Memory B cell (primary cell): ENCODE measurements at places on chromosomes 5 and 9.

DNA sequence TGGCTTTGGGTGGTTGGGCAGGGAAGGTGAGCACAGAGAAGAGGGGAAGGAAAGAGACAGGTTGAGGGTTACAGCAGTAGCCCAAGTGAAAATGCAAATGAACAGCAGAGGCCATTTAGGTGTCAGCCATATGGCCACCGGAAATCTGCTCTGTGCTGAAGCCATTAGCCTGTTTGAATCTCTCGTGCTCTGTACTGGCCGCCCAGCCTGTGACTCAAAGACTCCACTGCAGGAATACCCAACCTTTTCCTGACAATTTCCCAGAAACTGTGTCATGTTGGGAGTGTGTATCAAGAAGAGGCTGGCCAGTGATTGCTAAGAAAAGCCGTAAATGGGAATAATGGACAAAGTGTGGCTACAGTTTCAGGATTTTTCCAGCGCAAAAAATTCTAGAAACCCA is 35.9 kb upstream of the RAI14 start:
- DNase-seq = no peak

DNA sequence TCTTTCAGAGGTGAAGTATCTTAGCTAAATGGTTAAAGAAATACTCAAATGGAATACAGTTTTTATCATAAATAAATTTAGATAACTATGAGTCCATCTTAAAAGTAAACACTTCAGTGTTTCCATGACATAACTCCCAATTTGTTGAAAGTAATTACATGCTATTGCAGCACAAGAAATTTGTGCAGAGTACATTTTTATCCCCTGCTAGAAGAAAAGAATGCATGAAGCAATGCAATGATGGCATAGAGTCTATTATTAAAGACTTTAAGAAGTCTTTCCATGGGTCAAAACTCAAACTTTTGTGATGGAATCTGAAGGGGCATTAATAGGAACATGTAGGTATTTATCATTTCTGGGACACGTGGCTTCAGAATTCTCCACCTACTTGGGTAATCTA is 106.6 kb upstream of the DPYSL3 start:
- no peak for DNase-seq

GRCh38 chr5:15630441-15630840 is 130.5 kb downstream of the FBXL7 start:
- DNase-seq = no peak

GRCh38 chr5:121503111-121503840 is 348.4 kb upstream of the FTMT start:
- DNase-seq = no peak

DNA sequence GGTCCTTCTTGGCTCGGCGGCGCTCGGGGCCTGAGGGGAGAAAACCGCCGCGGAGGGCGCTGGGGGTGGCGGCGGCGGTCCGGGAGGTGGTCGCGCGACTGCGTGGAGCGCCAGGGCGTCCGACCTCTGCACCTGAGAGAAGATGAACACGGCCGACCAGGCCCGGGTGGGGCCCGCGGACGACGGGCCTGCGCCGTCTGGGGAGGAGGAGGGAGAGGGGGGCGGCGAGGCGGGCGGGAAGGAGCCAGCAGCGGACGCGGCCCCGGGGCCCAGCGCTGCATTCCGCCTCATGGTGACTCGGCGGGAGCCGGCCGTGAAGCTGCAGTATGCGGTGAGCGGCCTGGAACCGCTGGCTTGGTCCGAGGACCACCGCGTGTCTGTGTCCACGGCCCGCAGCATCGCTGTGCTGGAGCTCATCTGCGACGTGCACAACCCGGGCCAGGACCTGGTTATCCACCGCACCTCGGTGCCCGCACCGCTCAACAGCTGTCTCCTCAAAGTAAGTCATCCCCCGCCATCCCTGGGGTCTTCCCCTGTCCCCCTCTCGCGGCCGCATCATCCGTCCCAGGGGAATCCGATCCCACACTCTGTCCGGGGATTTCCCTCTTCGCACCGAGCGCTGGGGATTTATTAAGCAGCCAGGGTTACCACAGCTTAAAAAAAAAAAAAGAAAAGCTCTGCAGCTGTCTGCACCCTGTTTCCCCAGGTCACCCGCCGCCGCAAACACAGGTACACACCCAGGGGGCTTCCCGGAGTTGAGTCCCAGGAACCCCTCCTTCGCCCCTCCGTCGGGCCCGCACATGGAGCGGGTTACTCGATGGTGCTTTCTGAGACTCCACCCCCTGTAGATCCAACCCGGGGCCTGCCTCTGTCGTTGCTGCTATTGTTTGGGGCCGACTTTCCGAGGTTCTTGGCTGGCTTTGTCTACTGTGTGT is at the start of gene GTF3C4:
GTF3C4 (plus strand) TSS at position 8 of the 935 bp plus-strand sequence; CDS start at position 143, 135 bp downstream.
- peak; percentile 65 for DNase-seq

DNA sequence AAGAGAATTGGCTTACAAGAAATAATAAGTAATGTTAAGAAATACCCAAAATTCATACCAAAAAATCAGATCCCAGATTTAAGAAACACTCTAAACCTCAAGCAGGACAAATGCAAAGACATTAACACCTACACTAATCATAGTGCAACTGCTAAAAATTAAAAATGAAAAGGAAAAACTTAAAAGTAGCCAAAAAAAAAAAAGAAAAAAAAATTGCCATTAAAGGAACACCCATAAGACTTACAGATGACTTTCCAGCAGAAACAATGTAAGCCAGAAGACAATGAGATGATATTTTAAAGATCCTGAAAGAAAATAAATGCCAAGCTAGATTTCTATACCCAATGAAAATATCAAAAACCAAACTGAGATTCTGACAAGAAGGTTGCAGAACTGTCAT is 101.5 kb downstream of the DENND1A start:
- DNase-seq = no peak

DNA sequence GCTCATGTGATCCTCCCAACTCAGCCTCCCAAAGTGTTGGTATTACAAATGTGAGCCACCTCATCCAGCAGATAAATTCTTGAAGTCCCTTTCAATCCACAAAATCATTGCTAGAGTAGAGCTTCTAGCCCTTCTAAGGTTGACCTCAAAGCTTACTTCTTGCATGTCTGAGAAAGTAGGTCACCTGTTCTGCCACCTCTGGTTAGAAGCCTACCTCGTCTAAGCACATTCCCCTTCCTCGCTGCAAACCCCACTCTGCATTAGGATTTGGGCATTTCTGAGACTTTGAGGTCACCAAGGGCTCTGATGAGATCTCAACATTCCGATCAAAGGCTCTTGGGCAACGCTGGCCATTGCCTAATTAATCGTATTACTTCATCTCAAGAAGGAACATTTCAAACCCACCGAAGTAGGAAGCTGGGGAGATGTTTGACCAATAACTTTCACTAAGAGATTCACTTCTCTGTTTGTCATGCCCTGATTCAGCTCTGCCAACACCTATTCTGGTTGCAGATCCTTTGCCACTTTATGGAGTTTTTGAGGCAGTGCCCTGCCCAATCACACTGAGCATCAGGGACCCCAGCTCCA is 8.6 kb downstream of the ADAM19 start:
- DNase-seq = no peak

- no peak for DNase-seq
Measured at GRCh38 chr5:74851684-74852353, 14.4 kb downstream of the FAM169A start.

DNA sequence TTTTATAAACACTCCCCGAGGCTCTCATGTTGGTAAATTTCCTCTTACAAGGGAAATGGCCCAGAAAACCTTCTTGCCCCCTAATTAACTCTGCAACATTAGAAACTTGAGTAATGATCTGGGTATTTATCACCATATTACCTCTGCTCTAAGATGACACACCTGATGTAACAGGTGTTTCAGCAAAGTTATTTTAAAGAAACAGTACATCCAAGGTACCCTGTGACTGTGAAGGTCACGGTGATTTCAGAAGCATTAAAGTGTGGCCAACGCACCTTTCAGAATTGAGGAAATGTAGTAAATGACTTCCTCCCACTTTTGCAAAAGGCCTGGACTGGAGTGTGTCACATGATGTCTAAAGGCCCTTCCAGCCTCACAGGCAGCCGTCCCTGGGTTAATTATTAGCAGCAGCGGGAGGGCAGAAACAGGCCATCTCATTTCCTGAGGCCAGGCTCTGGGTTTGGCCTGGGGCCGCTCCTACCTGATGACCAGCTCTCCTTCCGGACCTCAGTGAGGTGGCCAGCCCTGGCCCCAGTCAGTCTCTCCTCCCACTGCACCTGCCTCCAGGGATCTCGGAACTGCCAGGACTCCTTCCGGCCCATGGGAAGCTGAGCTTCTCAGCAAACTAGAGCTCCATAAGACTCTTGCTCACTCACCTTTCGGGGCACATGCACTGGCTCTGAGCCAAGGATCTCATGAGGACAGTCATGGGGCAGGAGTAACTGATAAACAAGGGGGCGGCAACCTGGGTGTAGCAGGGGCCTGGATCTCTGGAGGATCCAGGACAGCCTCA is 20.7 kb downstream of the PTPN3 start:
- no peak for DNase-seq

DNA sequence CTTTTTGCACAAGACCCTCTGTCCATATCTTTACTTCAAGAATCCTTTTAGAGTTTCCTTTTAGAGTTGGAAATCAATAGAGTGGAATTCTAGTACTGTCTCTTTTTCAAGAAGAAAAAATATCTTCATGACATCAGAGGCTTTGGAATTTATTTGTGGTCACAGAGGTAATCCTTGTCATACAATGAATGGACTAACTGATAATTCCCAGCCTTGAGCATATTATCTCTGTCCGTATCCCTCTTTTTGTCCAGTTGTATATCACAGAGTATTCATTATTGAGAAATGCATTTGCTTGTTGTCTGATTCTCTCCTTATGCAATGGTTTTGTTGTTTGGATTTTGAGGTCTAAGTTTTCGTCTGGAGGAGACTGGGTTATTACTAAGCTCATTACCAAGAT is 82.0 kb upstream of the HAPLN1 start:
- no peak for DNase-seq

DNA sequence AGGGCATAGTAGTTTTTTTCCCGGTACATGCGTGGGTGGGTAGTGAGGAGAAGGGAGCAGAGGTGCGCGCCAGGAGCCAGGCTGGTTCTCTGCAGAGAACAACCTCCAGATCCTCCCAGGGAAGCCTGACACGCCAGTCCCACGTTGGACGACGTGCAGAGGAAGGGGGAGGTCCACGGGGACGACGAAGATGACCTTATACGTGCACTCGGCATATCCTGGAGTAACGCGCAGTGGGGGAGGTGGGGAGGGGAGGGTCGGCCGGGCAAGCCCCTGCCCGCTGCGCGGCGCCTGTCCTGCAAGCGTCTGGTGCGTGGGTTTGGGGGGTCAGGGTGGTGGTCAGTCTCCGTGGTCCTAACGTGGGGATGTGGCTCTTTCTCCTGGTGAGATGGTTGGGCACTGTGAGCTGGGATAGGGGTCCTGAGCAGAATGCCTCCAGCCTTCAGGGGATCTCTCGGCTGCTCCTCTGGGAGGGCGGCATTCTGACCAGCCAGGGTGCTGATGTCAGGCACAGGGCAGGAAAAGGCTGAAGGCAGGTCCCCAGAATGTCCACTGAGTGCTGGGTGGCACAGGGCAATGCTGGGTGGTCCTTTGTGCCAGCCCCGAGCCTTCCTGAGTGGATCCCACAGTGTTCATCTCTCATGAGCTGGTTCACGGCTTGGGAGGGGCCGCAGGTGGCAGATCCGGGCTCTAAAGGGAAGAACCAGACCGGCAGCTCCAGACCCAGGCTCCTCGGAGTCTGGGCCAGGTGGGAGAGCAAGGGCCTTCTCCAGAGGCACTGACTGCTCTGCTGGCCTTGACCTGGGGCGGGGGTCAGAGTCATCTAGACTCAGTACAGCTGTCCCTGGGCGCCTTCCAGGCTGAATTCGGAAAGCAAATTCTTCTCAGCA is 10.5 kb upstream of the SCGB3A1 start:
- DNase-seq = no peak

- no peak for DNase-seq
Measured at GRCh38 chr9:135085830-135086546, 1.5 kb upstream of the OLFM1 start.

GRCh38 chr9:99368341-99369326 is 146.6 kb downstream of the SEC61B start:
- DNase-seq = no peak

DNA sequence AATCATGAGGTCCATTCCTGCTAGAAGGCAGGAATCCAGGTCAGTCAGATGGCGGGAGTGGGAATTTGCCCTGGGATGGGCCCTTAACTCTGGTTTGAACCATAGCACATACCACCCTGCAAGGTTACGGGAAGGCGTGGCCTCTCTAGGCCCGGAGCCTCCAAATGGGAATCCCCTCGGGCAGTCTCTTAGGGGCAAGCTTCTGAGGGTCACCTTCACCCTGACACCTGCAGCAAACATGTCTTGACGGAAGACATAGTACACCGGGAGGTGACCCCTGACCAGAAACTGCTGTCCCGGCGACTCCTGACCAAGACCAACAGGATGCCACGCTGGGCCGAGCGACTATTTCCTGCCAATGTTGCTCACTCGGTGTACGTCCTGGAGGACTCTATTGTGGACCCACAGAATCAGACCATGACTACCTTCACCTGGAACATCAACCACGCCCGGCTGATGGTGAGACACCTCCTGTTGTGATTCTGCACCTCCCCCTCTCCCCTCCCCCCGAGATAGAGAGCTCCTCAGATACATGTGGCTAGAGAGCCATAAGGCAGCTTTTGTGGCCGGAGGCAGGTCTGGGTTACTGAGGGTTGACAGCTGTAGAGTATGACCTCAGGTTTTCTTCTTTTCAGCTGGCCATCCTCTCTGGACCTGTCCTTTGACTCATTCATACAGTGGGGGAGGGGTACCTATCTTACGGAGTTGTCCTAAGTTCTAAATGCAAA is 957 bp downstream of the PRELID1 start:
- no peak for DNase-seq

GRCh38 chr5:40359093-40359492 is 320.6 kb upstream of the PTGER4 start:
- no peak for DNase-seq

DNA sequence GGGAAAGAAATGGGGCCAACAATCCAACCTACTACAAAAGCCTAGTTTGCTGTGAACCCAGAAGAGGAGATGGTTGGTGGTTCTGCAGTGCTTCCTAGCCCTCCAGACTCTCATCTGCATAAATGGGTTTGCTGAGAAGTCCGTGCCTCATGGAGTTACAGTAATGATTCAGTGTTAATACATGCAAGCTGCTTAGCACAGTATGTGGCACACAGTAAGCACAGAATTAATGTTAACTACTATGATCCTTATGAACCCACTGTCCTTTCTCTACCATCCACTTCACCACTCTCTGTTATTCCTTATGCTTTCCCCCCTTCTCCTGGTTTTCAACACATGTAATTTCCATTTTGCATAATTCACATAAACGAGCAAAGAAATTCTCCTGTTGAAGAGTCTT is 100.0 kb downstream of the ACTBL2 start:
- no peak for DNase-seq

DNA sequence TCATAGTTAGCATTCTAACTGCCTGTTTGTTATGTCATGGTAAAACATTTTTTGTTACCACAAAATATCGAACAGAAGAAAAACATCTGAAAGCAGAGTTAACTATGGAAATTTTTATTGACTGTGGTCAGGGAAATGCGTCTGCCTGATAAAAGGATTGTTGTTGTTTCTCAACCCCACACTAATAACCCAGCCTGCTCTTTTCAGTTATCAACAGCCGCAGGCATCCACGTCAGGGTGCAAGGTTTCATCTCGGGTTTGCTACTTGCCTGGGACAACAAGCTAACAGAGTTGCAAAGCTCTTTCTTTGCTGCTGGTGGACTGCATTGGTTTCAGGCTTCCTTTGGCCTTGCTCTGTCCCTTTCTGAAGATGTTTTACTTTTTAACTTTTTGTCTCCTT is 969.2 kb downstream of the CDH18 start:
- no peak for DNase-seq
